LoVo (cell line): ENCODE measurements at places on chromosomes 5 and 9.

DNA sequence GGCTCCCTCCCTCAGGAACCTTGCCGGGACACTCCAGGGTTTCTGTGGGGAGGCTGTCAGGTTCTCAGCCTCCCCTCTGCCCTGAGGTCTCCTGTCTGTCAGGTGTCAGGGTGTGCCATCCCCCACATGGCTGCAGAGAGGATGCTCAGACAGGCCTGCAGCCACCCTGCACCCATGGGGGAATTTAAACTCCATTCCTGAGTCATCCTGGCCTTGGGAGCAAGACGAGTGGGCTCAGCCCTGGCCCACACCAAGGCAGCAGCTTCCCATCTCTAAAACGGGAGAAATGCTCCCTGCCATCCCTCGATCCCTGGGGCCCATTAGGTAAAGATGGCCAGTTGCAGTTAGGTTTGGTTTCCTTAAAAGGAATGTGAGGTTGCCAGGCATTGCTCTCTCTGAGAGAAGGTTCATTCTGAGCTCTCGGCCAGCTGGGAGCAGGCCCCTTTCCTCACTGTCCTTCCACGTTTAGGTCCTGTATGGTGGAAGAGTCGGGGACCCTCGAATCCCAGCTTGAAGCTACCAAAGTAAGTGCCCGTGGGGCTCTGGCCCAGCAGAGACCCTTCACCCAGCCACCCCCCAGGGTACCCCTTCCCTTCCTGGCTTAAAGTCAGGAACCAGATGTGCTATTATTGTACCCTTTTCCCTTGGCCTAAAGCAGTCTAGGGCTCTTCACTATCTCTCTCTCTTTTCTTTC, 26.6 kb downstream of the DYNC2I2 start:
- DNase-seq, result no peak

GRCh38 chr9:93648181-93648580, 71.8 kb downstream of the PHF2 start:
- DNase-seq, result no peak

DNA sequence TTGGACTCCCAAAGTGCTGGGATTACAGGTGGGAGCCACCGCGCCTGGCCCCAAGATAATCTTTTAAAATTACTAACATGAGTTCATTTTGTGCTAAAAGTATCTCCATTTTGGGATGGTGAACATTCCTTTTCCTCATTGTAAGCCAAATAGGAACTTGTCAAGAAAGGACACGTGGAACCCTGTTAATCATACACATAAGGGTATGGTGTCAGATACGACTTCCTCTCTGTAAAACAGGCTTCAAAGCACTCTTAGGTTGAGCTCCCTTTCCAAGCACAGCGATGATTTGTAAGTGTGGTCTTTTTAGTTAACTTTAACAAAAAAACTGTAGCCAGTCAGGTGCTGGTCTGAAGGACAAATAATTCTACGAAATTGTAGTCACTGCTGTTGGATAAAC, 132.7 kb downstream of the UNC13B start:
- no peak for DNase-seq

GRCh38 chr5:99721506-99721905, 792.7 kb upstream of the CHD1 start:
- no peak for DNase-seq
